ENCODE measurements at places on chromosomes 5 and 9.
A peak's percentile ranks its signal among the peaks of the same experiment; 100 is the strongest.

GRCh38 chr5:173830421-173830820 lies 57.7 kb upstream of the CPEB4 start:
- DNase-seq: no peak

- no peak for DNase-seq
Measured at GRCh38 chr5:132907161-132907560, 33.7 kb downstream of the LEAP2 start.

DNA sequence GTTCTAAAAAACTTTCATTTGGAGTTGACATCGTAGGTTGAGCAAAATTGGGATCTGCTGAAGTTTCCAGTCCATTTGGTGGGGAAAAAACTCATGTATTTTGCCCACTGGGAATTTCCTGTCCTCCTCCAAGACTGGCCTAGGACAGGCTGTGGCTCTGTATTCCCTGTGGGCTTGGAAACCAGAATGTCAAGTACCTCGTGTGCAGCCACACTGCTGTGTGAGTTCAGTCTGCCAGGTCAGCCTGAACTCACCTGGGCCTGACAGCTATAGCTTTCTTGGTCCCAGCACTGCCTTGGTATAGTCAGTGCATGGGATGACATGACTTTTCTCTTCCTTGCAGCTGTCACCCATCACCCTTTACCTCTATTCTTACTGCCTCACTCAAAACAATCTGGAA lies 35.0 kb upstream of the KLF9 start:
- no peak for DNase-seq

DNA sequence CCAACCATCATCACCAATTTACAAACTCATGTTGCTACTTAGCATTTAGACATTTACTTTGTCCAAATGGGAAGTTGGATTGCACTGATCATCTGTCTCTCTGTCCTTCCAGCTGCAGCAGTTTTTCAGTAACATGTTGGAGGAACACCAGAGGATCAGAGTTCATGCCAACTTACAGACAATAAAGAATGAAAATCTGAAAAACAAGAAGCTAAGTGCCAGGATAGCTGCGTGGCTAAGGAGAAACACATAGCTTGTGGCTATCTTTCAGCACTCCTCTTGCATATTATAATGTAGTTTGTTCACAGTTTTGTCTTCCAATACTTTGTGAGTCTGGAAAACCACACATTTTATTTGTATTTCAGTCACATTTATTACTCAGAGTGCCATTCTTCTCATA lies 6.4 kb upstream of the ARL14EPL start:
- DNase-seq: no peak

DNA sequence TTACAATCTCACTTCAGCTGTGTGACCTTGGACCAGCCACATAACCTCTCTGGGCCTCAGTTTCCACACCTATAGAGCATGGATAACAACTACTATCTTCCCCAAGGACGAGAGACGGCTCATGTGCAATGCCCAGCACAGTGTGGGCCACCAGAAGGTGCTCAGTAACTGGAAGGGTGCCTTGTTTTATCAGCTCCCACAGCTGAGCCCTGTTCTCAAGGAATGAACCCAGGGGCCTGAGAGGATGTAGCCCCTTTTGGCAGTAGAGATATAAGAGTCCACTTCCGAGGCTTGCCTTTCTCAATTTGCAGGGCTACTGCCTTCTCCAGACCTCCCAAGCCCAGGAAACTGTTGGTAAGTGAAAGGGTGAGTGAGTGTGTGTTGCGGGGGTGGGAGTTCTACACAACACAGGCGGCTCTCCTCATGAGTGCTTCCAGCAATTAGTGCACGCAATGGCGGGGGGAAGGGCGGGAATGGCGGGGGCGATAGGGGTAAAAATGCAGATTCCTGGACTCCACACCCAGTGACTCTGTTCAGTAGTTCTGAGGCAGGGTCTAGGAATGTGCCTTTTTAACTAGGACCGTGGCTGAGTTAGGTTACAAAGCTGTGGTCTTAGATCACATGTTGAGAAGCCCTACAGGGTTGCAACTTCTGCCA lies 185.1 kb downstream of the FSTL4 start:
- DNase-seq: no peak

DNA sequence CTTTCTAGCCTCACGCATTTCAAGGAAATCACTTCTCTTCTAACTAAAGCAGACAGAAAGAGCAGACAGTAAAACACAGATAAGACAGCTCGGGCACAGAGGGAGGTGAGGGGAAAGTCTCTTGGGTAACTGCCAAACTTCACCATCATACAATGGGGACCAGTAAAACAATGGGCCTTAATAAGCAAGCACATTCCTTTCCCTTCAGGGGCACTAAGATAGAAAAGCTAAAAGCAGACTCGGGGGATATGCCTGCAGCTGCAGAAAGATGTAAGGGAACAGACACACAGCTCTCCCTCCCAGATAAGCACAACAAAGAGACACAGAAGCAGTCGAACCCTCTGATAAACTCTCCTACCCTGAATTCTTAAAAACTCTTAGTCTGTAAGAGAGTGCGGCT lies 15.6 kb upstream of the CKS2 start:
- DNase-seq: no peak

GRCh38 chr5:14250084-14250695 lies 107.0 kb downstream of the TRIO start:
- no peak for DNase-seq

DNA sequence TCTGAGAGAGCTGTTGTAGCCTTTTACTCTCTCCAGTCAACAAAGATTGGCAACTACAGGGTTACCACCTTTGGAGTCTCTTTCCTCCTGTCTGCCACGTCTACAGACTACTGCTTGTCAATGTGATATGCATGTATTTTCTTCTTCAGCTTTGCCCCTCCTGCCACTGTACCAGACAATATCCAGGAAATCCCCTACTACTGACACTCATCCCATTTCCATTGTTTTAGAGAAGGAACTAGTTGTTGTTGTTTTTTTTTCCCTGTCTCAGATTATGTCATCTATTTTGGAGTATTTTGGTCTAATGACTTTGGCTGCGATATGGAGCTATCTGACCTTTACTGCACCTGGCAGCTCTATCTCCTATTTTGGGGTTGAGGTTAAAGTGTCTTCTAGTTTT lies 50.1 kb upstream of the MACIR start:
- DNase-seq: no peak

- no peak for DNase-seq
Measured at GRCh38 chr9:6605202-6605601, 40.3 kb downstream of the GLDC start.

- DNase-seq: no peak
Measured at GRCh38 chr9:86034863-86035734, 64.3 kb downstream of the GOLM1 start.

GRCh38 chr9:133439337-133439736 lies 17.2 kb downstream of the ADAMTS13 start:
- DNase-seq: no peak

GRCh38 chr5:2681476-2681875 lies 70.0 kb downstream of the IRX2 start:
- DNase-seq: no peak

DNA sequence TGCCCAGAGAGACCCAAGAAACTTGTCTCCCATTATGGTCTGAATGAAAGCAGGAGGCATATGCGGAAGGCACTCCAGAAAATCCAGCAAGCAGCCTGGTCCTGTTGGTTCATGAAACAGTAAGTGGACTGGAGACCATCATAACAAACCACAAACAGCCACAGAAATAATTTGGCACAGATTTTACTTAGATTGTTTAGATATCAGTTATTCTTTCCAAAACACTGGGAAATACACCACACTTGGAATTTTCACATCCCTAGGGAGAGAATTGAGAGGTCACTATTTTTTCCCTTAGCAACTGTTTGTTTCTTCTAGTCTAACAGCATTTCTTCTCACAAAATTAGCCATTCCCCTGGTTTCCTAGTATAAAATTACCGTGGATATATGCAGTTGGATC lies 300.8 kb downstream of the OSTF1 start:
- DNase-seq: no peak

- DNase-seq: no peak
Measured at GRCh38 chr5:132475497-132475882, 15.1 kb downstream of the IRF1 start.

DNA sequence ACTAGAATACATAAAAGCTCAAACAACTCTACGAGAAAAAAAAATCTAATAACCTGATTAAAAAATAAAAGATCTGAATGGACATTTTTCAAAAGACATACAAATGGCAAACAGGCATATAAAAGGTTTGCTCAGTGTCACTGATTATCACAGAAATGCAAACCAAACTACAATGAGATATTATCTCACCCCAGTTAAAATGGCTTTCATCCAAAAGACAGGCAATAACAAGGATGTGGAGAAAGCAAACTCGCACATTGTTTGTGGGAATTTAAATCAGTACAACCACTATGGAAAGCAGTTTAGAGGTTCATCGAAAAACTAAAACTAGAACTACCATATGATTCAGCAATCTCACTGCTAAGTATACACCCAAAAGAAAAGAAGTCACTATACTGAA lies 20.8 kb downstream of the UGT3A2 start:
- no peak for DNase-seq

- no peak for DNase-seq
Measured at GRCh38 chr9:89625721-89626687, 21.2 kb downstream of the GADD45G start.

- DNase-seq: no peak
Measured at GRCh38 chr5:154390096-154390495, 55.7 kb upstream of the SAP30L start.

DNA sequence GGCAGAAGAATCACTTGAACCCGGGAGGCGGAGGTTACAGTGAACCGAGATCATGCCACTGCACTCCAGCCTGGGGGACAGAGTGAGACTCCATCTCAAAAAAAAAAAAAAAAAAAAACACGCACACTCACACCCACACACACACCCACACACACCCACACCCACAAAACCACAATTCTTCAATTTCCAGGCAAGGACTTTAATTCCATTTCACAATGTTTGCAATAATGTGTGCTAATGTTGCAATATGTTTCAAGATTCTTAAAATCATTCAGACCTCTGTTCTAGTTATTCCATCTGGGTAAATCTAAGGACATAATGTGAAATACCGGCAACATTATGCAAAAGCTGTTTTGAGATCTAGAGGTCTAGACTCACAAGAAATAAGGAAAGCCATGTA lies 28.3 kb downstream of the CCDC69 start:
- no peak for DNase-seq

GRCh38 chr5:18799482-18800128 lies 1165.3 kb downstream of the TAF11L14 start:
- DNase-seq: no peak

DNA sequence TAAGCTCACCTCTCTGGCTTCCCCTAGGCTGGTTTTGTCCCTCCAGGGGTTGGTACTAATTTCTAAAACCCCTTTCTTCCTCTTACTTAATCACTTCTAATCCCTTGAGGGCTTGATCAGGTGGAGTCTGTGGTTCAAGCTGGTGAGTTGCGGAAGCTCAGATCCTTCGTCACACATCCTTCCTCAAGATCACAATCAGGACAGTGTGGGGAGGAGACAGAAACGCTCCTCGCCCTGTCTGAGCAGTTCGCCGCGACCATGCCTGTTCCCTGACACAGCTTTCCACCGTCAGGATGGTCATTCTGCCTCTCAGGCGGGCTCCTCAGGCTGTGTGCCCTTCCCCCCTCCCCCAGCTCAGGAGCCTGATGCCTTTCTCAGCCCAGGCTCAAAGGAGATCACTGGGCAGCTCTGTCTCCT lies 24.3 kb downstream of the CPLX2 start:
- peak; percentile 4 for DNase-seq

Measured in stimulated activated CD8-positive, alpha-beta memory T cell treated with anti-CD3 and anti-CD28 coated beads, Interleukin-7, amount 100 ng/mL, for 1 hour (primary cell).